Activated CD4-positive, alpha-beta T cell treated with anti-CD3 and anti-CD28 coated beads, Interleukin-2, amount 50 U/mL, for 4 hours (primary cell): ENCODE measurements at places on chromosomes 2 and 18.

GRCh38 chr2:20351555-20352229 lies 1.0 kb upstream of the PUM2 start:
- no peak for DNase-seq

DNA sequence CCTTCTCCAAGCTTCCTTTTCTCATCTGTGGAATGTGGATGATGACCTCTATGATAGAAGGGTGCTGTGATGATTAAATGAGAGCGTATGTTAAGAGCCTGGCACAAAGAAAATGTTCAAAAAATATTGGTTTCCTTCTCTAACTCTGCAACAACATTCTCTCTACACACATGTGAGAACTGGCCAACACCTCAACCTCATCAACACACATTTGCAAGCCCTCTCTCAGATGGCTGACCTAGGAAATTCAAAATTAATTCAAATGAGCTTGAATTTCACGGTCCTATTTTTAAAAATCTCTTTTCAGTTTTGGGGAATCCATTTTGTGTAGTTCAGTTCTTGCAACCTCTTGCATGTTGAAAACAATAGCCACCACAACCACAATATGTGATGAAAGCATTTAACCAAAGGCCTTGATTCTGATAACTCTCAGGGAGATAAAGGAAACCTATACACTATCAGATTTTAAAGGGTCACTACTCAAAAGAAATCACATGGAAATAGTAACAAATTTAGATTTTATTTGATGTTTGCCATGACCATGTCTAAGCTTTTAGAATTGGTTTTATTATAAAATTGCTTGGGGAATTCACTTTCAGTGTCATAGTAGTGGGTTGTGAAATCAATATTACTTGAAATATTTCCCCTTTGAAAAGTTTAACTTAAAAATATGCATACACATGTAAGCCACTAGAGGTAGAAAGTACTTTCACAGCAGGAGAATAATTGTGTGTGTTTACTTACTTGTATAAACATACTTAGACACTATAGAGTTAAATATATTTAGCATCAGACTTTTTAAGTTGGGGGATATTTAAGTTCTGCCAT lies 16.6 kb upstream of the NABP1 start:
- no peak for DNase-seq

- DNase-seq, result no peak
Measured at GRCh38 chr2:52881606-52882005, 886.0 kb upstream of the CHAC2 start.

GRCh38 chr2:207142461-207142860 lies 23.3 kb downstream of the KLF7 start:
- DNase-seq, result no peak

- no peak for DNase-seq
Measured at GRCh38 chr18:35941299-35941698, 31.2 kb upstream of the RMP24 start.

DNA sequence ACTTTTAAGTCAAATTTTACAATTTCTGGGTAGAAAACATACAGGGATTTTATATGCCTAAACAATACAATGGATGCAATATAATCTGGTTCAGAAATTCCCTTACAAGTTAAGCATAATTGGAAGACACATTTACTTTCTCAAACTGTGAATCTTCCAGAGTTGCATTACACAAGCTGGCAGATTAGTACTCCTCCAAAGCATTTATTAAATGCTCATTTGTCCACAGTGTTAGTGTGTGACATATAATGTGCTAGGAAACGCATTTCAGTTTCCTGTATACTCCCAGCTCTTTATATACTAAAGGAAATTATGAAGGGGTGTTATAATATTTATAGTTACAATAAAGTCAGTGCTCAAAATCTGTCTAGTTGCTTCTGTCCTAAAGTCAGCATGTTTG lies 239.0 kb upstream of the FIGN start:
- DNase-seq, result no peak

DNA sequence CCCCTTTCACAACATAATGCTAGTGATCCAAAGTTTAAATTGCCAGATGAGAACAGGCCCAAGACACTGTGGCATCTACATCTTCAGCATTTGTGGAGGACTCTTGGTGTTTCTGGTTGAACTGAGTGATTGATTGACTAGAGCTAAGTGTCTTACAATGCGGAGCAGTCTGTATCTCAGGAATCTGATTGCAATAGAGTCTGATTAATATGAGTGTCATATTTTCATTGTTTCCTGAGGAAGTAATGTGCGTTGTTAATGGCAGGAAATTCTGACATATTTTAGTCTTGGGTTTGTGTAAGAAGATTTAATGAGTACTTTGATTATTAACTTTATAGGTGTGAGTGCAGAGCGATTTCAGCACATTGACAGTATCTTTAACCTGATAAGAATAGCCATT lies 82.0 kb upstream of the PROKR1 start:
- no peak for DNase-seq

GRCh38 chr2:147782141-147782930 lies 62.5 kb upstream of the ACVR2A start:
- DNase-seq, result no peak

DNA sequence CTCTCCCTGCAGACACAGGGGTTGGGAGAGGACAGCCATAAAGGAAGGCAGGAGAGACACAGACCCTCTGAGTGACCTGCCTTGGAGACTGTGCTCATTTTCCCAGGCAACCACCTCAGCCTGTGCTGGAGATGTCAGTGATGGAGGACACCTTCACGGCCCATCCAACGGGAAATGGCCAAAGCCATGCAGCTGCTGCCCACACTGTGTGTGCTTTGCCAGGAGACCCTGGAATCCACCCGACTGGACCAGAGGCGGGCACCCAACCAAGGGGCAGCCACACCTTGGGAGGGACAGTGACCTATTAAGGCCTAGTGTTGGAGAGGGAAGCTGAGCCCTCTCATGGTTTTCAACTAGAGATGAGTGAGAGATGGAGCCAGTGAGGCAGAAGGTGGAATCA lies 192.5 kb downstream of the SMAD2 start:
- DNase-seq, result no peak

GRCh38 chr2:60109744-60110143 lies 443.7 kb downstream of the BCL11A start:
- DNase-seq, result no peak

DNA sequence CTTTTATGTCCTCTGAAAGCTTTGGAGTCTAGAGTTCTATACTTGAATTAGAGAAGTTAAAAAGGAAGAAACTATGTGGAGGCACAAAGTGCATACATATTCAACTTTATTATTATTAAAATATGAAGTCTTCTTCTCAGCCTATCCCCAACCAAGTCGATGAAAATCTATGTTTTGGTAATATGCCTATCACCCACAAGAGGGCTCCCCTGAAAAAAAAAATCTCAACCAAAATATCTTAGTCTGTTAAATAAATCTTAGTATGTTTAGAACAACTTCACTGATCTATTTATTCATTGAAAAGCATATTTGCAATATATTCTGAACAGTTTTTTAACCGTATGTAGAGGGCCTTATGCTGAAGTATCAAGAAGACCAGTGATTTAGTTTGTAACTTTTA lies 804.5 kb downstream of the TDRD15 start:
- DNase-seq, result no peak

- DNase-seq, result no peak
Measured at GRCh38 chr18:58538604-58539386, 90.1 kb downstream of the ALPK2 start.

DNA sequence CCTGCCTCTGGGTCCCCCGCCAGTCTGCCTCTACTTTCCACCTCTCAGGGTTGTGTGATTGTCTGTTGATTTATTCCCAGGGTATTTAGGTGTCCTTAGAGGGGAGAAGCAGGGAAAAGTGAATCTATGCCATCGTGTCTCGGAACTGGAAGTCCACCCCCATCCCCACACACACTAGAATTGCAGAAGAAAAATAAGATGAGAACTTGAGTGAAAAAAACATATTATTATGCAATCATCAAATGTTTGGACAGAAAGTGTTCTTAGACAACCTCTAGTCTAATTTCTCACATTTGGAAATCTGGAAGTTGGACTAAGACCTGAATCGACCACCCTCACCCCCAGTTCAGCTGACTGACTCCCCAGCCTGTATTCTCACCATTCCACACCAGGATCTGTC lies 14.1 kb upstream of the CASP8 start:
- DNase-seq, result no peak
